ENCODE measurements at places on chromosomes 1 and 21.

DNA sequence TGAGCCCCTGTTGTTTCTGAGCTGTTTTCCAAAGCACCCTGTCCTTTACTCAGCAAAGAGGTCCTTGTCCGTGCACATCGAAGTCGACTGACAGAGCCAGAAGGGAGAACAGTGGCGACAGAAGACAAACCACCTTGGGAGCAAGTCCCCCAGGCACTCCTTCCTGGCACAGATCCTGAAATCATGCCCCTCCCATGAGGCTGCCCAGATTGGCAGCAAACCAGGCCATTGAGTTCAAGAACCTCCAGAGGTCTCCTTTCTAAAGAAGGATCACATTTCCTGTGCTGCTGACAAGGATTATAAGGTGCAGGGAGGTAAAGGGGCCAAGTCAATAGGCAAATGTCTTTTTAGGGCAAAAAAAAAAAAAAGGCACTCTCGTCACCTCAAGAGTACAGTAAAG lies 84.7 kb upstream of the HIVEP3 start:
- DNase-seq, result peak; percentile 78

- no peak for DNase-seq
Observed at GRCh38 chr1:6317098-6317760, 56.3 kb upstream of the GPR153 start.

- no peak for DNase-seq
Observed at GRCh38 chr1:241642593-241642944, 2.4 kb upstream of the CHML start.

- peak; percentile 62 for DNase-seq
Observed at GRCh38 chr1:219566951-219567947, 45.7 kb downstream of the ZC3H11B start.

GRCh38 chr1:227583354-227583753 lies 20.0 kb downstream of the ZNF678 start:
- no peak for DNase-seq

- DNase-seq, result peak; percentile 68
Observed at GRCh38 chr1:197677313-197677712, 98.0 kb downstream of the DENND1B start.

- no peak for DNase-seq
Observed at GRCh38 chr1:174156437-174156836, 2.9 kb upstream of the RABGAP1L start.

DNA sequence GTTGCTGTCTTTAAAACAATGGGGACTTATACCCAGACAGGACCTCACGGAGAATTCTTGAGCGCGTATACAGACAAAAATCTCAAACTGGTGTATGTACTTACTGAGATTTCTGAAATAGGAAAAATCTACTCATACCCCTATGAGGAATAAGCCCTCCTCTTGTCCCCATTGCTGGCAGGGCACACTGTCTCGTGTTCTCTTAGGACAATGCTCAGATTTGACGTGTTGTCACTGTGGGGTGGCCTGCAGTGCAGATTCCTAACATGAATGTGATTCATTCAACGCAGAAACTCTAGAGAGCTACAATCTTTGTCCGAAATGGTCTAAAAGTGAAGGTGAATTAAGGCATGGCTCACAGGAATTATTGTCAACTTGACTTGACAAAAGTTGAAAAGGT lies 31.1 kb upstream of the PDE9A start:
- no peak for DNase-seq

DNA sequence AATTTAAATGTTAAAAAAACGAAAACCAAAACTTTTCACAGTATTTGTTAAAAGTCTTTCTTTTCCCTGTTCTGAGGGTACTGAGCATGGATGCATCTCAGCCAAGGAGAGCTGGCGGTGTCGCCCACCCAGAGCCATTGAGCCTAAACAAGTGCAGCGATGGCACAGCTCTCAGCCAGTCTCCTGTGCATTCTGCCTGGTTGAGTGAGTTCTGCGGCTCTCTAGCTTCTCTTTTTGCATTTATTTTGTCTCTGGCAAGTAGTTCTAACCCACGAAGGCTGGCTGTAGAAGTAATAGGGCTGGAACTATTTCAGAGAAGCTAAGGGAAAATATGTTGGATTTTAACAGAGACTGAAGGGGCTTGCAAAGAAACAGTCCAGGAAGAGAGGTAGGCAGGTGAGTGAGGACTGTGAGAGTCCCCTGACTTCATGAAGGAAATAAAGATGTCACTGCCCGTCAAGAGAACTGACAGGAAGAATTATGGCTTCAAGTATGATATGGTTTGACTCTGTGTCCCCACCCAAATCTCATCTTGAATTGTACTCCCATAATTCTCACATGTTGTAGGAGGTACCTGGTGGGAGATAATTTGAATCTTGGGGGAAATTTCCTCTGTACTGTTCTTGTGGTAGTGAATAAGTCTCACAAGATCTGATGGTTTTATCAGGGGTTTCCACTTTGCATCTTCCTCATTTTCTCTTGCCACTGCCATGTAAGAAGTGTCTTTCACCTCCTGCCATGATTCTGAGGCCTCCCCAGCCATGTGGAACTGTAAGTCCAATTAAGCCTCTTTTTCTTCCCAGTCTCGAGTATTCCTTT lies 35.7 kb upstream of the LIN9 start:
- no peak for DNase-seq

- peak; percentile 70 for DNase-seq
Observed at GRCh38 chr1:179794669-179795068, 51.6 kb downstream of the FAM163A start.

DNA sequence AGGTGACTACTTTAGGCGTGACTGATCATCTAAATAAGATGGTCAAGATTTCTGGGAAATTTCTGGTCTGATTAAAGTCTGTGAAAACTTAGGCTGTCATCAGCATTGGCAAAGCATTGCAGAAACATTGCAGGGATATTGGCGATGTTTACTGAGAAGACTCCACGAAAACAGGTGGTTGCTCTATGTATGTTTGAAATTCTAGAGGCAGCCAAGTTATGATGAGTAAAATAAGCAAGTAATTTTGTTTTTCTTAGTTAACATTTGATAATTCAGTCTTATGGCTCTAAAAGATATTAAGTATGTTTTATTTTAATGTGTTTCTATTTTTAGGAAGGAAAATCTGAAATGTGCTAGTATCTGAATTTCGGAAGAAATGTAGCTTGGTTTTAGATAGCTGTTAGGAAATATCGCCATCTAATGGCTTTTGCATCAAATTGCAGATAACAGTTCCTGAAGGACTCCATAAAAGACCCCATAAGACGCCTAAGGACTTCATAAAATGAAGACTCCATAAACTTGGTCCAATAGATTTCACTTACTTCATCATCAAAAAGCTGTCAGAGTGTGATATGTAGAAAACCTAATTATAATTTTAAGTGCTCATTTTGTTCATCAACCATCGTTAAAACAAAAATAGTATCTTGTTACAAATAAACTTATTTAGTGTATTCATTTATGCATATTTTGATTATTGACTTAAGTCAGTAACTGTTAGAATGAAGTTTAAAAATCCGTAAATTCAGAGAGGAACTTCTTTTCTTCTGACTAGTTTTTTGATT lies 344.6 kb downstream of the RYR2 start:
- no peak for DNase-seq

DNA sequence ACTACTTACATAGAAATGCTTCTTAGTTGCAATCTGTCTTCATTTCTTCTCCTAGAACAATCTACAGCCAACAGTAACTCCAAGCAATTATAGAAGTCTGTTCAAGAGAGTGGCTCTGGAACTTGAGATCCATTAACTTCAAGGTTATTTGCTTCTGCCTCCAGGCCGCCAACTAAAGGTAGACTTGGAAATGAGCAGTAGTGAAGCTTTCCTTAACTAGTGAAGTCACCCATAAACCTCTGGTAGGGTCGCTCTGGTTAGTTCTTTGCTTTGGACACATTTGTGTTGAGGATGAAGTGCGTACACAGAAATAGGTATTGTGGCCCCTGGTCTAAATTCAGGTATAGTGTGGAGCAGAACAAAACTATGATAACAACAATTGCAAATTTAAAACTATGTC lies 809.9 kb upstream of the RGS18 start:
- DNase-seq, result no peak

DNA sequence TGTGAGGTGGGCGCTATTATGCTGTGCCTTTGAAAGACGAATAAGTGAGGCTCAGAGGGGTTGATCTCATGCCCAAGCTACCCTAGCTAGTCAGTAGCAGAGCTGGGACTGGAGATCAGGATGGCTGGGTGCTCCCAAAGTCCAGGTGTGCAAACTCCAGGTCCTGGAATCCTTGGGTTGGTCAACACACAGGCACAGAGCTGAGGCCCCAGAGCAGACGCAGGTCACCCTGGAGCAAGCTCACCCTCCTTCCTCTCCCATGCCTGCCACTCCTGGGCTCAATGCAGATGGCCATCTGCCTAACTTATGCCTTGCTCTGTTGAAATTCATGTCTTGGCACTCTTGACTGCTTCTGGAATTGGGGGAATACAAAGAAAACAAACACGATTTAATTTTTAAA lies 587.2 kb downstream of the PTPRU start:
- DNase-seq, result no peak

GRCh38 chr1:97572561-97572960 lies 348.3 kb downstream of the DPYD start:
- DNase-seq, result no peak

DNA sequence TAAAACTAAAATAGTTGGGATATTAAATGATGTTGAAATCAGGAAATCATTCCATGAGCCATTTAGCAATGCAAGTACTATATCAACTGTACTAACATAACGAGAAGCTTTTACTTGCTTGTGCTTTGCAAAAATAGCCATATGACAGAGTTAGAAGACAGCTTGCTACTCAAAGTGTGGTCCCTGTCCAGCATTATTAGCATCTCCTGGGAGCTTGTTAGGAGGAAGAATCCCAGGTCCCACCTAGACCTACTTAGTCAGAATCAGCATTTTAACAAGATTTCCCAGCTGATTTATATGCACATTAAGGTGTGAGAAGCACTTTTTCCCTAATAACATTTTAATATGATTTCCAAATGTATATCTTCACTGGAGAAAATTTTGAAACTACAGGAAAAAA lies 4.7 kb downstream of the PRKACB start:
- DNase-seq, result no peak

DNA sequence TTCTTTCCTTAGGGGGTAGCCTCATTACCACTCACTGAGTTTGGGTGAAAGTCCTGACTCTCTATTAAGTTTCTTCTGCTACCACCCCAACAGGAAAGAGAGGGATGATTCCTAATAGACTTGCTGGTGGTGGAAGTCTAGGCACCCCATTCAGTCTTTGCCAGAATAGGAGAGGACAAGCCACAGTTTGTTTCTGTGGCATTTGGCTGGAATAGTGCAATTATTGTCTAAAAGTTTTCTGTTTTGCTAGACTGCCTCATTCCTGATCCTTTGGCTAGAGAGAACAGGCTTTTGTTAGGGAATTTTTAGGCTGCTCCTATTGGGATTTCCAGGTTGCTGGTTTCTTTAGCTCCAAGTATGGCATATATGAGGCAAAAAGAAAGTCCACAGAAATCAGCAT lies 9.9 kb upstream of the HJV start:
- no peak for DNase-seq

- DNase-seq, result no peak
Observed at GRCh38 chr1:181090641-181091126, 2.2 kb downstream of the IER5 start.

DNA sequence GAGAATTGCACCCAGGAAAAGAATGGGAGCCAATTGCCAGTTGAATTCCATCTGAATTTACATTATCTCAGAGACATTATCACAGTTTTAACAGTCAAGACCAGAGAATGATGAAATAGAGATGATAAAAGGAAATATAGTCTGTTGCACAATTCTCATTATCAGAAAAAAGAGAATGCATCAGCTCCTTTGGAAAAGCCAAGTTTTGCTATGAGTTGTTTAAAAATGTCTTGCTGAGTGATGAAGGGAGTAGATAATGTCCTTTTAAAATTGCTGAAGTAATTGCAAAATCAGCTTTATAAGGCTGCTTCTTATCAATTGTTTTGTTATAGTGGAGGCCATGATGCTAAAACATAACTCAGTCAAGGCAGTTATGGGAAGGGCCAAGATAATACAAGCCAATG lies 37.9 kb upstream of the EEIG2 start:
- DNase-seq, result no peak

- DNase-seq, result no peak
Observed at GRCh38 chr1:209375097-209375496, 208.4 kb upstream of the CAMK1G start.

GRCh38 chr1:30893776-30894507 lies 14.6 kb downstream of the SDC3 start:
- no peak for DNase-seq

- DNase-seq, result no peak
Observed at GRCh38 chr1:205381305-205381704, 24.6 kb upstream of the KLHDC8A start.

GRCh38 chr1:6077919-6078318 lies 32.2 kb downstream of the KCNAB2 start:
- no peak for DNase-seq

- DNase-seq, result no peak
Observed at GRCh38 chr1:109716121-109716520, 4.1 kb downstream of the GSTM5 start.

DNA sequence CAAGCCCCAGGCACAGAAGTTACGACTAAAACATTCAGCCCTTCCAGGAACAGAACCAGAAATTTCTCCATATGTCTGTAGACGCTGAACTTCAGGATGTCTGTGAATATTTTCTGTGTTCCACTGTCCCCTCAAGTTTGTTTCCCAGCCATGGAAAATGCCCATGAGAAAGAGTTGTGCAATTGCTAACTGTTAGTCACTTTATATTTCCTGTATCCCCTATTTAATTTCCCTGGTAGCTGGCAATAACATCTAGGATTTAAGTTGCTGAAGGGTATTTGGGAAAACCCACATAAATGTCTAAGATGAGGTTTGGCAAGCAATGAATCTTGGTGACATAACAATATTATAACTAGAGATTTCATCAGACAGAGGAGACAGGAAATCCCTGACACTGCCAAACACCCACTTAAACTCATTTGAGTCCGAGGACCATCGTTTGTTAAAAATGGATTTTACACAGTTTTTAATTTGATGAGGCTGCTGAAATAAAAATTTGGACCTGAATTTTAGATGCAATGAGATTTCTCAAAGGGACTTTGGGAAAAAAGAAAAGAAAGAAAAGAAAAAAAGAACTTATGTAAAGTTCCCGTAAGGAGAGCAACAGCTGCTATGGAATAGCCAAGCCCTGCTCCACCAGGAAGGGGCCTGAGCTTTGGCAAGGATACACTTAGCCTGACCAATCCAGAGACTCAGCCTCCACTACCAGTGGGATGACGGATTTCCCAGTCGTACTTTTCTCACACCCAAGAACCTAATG lies 21.8 kb upstream of the ERRFI1 start:
- DNase-seq, result no peak

GRCh38 chr1:47224676-47225399 lies 7.2 kb downstream of the TAL1 start:
- DNase-seq, result peak; percentile 39

- DNase-seq, result peak; percentile 86
Observed at GRCh38 chr1:76336931-76337371, 262.4 kb downstream of the ST6GALNAC3 start.

- DNase-seq, result no peak
Observed at GRCh38 chr1:200771625-200772555, 33.2 kb downstream of the CAMSAP2 start.

- no peak for DNase-seq
Observed at GRCh38 chr1:88961647-88962275, 30.7 kb downstream of the KYAT3 start.

Data from NCI-H524 (cell line).